ENCODE measurements at places on chromosomes 13 and 19.

DNA sequence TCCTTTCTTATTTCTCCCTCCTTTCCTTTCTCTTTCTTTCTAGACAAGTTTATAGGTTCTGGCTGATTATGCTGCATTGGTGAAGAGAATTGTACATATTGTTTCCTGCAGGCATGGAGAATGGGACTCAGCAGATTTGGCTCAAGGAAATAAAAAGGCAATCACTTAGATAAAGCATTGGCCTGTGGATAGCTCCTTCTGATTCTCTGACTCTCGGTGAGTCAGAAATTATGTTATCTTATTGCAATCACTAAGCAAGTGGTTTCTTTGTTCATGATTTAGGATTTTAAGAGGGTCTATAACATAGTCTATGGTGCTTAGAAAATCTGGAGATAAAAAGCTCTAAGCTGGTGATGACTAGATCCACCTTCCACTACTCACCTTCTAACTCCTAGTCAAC, 54.0 kb upstream of the POSTN start:
- no peak for DNase-seq

DNA sequence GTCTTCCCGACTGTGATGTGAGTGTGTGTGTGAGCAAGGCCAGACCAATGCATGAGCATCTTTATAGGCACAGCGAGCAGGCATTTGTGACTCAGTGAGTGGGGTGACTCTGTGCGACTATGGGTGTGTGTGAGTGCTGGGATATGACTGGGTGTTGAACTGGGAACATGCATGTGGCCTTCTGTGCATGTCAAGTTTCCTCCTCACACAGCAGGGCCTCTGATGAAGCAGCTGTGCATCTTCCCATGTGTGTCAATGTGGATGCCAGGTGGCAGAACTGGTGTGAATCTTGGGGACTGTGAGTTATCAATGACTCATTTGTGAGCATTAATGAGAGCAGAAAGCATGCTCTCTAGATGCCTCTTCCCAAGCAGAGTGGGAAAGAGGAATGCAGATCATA, 12.1 kb upstream of the LGALS14 start:
- DNase-seq = no peak

- no peak for DNase-seq
Observed at GRCh38 chr13:25727250-25727649, 324.6 kb downstream of the SHISA2 start.

- DNase-seq = no peak
Observed at GRCh38 chr19:40703029-40703755, 12.7 kb upstream of the NUMBL start.

DNA sequence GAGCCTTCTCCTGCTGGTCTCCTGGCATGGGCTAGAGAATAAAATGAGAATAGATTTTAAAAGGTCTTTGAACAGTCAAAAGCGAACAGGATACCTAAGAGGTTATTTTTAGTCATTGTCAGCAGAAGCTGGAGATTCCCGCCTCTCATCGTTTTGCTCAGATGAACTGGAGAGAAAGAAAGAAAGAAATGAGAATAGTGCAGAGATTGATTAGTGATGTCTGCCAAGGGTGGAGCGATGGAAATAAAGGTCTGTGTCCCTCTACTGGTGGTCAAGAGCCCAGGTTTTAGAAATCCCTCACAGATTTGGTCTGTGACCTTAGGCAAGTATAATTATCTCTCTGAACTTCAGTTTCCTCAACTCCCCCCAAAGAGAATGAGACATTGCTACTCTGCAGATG, 5.3 kb downstream of the NCAN start:
- DNase-seq = no peak

- DNase-seq = no peak
Observed at GRCh38 chr13:79481685-79482052, 714 bp downstream of the NDFIP2 start.

- no peak for DNase-seq
Observed at GRCh38 chr19:47374876-47375693, 26.0 kb downstream of the DHX34 start.

- no peak for DNase-seq
Observed at GRCh38 chr19:30249911-30250310, 122.3 kb upstream of the ZNF536 start.

Data from HFF-Myc (cell line).